ENCODE measurements at places on chromosomes 3 and 15. TPM values are rescaled to one million over a fixed set of nuclear protein-coding genes. Genes with fewer than 3 reads are reported as not detected.
A peak's percentile ranks its signal among the peaks of the same experiment; 100 is the strongest.

DNA sequence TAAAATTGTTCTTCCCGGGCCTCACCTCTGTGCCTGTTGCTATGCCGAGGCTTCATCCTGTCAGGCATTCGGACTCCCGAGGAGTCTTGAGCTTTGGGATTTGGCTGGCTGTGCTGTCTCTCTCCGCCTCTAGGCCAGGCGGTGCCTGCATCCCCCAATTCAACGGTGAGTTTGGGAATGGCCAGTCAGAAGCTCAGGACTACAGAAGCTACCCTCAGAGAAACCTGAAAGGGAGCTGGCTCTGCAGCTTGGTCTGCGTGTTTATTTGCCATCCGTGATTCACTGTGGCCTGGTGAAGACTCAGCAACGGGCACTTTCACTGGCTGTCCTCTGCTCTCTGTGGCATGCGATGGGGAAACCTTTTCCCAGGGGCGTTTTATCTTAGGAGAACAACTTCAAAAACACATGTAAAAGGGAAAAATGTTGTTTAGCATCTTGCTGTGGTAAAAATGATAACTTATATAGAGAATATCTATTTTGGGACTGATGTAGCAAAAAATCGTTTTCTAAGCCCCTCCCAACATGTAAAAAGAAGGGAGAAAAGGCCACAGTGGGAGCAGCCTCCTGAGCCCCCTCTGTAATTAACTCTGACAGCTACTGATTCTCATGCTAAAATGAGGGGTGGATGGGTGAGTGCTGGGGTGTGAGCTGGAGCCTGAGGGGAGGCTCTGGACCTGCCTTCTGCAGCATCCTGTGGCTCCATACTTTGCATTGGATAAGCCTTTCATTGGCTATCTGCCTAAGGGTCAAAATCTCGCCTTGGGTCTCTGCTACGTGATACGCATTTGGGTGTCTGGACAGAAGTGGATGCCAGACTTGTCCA is 103.4 kb upstream of the KLHL25 start:
- no peak for DNase-seq

PRSS50 gene
- total RNA-seq, result 0.16 TPM

DNA sequence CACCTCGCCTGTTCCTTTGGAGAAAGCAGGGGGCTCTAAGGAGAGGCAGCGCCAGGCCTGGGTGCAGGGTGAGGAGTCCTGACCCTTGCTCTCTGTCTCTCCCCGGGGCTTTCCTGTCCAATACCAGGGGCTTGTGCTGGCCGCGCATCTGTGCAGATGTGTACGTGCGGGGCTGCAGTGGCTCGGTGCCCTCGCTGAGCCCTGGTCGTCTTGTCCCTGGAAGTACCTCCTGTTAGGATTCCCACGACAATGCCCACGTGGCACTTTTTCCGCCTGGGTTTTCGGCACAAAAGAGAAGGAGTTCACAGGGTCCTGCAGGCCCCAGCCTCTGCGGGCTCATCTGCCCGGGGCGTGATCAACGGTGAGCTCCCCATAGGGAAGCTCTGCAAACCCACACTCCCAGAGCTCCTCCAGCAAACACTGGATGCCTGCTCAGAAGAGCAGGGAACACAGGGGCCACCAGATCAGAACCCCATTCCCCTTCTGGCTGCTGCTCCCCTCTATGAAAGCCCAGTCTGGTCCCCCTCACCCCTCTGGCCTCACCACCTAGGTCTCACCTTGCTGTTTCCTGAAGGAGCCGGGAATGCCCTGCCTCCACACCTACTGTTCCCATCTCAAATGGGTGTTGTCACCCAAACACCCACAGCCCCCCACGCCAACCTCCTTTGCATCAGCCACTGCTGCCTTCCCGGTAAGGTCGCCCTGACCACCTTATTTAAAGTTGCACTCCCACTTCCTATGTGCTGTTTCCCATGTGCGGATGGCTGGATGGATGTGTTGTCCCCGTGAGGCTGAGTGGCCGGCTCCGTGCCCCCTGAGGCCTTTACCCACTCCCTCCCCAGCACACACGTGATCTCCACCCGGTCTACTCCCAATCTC is 62.6 kb upstream of the PRR20G start:
- DNase-seq, result no peak

GRCh38 chr3:2523281-2523836 is 424.7 kb downstream of the CNTN4 start:
- DNase-seq, result no peak

DNA sequence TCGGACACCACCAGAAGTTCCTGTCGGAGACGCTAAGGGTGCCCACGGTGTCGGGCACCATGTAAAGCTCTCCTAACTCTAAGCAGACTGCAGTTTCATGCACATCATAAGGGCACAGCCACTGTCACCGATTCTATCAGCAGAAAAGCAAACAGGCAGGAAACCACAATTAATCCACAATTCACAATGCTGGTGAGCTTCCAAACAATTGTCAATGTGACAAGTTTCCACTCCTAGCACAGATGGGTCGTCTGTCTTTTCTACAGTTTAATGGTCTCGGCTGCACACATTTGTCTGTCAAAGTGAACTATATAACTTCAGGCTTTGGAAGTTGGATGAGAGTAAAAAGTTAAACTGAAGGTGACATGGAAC is 8.8 kb upstream of the OCA2 start:
- DNase-seq, result no peak

CYP11A1 gene
- 0.51 TPM for total RNA-seq

ADIPOQ gene
- total RNA-seq, result 8.2 TPM

NIPA2 gene
- 19.2 TPM for total RNA-seq

DNA sequence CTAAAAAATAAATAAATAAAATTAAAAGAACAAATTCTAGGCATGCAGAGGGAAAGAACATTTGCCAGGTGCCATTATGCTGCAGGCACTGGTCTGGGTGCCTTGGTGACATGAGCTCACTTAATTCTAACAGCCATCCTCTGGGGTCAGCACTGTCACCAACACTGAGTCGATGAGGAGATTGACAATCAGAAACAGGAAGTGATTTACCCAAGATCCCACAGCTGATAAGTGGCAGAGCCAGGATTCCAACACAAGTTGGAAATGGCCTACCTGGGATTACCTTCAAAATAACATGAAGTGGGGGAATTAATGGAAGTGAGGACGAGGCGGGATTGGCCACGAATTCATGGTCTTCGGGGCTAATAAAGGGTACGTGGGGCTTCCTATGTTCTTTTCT is 3.6 kb downstream of the PLIN1 start:
- no peak for DNase-seq

ADAMTS9 gene
- 15.4 TPM for total RNA-seq

DNA sequence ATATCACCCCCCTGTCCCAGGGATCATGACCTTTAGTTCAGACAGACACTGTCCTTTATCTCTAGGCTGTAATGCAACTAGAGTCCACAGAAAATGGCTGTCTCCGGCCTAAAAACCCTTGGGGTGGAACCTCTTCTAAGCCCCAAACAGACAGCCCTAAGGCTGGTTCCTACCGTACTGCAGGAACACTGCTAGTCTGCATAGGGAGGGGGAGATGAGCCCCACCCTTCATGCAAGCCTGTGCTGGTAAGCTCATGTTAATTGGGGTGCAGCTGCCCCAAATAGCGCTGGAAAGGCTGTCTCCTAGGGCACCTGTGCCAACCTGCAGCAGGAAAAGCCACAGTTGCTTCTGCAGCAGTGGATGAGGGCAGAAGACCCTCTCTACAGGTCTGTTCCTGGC is 252.1 kb upstream of the MDFIC2 start:
- no peak for DNase-seq

DNA sequence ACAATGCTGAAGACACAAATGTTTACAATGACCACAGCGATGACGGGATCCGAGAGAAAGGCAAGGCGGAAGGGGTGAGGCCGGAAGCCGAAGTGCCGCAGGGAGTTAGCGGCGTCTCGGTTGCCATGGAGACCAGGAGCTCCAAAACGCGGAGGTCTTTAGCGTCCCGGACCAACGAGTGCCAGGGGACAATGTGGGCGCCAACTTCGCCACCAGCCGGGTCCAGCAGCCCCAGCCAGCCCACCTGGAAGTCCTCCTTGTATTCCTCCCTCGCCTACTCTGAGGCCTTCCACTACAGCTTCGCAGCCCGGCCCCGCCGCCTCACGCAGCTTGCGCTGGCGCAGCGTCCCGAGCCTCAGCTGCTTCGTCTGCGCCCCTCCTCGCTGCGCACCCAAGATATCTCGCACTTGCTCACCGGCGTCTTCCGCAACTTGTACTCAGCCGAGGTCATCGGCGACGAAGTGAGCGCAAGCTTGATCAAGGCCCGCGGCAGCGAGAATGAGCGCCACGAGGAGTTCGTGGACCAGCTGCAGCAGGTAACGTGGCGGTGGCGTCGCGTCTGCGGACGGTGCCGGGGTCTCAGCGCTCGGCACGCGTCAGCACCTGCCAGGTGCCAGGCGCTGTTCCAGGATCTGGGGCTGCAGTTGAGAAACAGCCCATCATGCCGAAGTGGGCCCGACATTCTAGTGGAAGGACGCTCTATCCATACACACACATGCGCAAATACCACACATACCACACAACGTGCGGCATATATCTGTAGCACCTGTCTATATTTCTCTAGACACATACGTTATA is at the start of gene DLEC1:
TSS of gene DLEC1 (plus strand) at position 108 of the 798 bp plus-strand sequence. CDS start at position 126, 18 bp downstream.
- peak; percentile 87 for DNase-seq

PLCB2 gene
- 7.7 TPM for total RNA-seq

DNA sequence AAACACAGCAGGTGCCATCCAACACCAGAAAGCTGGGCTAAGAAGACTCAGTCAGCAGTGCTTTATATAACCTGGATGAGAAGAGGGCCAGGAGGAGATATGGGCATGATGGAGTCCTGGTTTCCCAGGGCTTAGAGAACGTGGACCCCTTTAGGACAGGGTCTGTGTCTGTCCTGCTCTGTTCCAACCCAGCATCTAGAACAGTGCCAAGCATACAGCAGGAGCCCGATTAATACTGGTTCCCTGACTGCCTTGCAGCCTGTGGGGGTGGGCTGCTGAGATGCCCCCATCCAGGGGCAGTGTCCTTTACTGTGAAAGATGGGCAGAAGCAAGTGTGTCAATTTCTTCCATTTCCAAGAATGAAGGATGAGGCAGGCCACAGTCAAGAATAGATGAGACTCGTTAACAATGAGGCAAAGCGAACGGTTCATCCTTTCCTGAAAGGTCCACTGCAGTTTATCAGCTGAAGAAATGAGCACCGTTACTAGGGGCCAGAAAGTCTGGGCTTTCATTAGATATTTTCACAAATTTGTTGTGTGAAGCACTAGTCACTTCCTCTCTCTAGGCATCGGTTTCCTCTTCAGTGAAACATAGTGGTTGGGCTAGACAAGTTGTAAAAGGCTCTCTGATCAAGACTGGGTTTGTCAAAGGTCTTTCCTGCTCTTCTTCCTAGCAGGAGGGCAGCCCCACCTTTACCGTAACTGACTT is 72.0 kb upstream of the HERC1 start:
- DNase-seq, result no peak

GRCh38 chr3:188068342-188068741 is 85.6 kb upstream of the LPP start:
- no peak for DNase-seq

C3orf80 gene
- total RNA-seq, result not detected

- no peak for DNase-seq
Measured at GRCh38 chr15:98889930-98890695, 117.5 kb downstream of the PGPEP1L start.

DNA sequence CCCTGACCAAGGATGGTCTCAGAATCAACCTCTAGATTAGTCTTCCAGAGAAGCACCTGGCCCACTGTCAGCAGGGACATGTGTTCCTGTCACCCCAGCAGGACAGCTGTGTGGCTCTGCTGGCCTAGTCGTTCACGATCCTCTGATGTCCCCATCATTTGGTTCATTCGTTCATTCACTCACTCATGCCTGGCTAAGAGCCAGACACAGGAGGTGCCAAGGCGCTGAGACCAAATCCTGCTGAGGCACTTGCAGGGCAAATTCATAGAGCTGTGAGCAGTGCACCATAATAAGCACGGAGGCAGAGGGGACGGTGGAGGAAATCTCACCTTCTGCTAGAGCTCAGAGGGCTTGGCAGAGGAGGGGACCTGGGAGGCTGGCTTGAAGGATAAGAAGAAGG is 49.9 kb upstream of the FGD5 start:
- peak; percentile 11 for DNase-seq

- DNase-seq, result no peak
Measured at GRCh38 chr3:179544981-179545645, 17.6 kb upstream of the ACTL6A start.

- DNase-seq, result peak; percentile 89
Measured at GRCh38 chr15:101445562-101446517, 43.7 kb downstream of the PCSK6 start.

- no peak for DNase-seq
Measured at GRCh38 chr3:128195369-128195768, 42.1 kb downstream of the EEFSEC start.

- DNase-seq, result no peak
Measured at GRCh38 chr15:26641144-26641543, 131.7 kb downstream of the GABRB3 start.

BBS4 gene
- total RNA-seq, result 11.5 TPM

- DNase-seq, result no peak
Measured at GRCh38 chr3:12841970-12842328, 584 bp upstream of the RPL32 start.

FETUB gene
- total RNA-seq, result not detected

- no peak for DNase-seq
Measured at GRCh38 chr3:148006508-148006907, 597.3 kb downstream of the ZIC1 start.

GRCh38 chr3:9412293-9412692 is 14.9 kb downstream of the SETD5 start:
- DNase-seq, result no peak

NANOGP8 gene
- total RNA-seq, result not detected

DNA sequence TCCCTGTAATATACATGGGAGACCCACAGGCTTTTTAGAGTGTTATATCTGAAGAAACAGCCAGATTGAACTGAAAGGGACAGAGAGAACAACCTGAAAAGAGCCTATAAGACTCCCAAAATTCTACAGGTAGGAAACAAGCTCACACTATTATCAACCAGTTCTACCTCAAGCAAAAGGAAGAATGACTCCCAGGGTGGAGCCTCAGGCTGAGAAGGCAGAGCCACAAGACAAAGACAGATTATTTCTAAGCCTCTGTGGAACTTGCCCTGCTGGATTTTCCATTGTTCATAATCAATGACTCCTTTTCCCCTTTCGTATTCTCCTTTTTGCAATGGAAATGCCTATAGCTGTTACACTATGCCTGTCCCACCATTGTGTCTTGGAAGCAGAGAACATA is 95.1 kb upstream of the LMCD1 start:
- DNase-seq, result no peak

CTDSPL2 gene
- 16.6 TPM for total RNA-seq

ZNF717 gene
- total RNA-seq, result 7.0 TPM

DNA sequence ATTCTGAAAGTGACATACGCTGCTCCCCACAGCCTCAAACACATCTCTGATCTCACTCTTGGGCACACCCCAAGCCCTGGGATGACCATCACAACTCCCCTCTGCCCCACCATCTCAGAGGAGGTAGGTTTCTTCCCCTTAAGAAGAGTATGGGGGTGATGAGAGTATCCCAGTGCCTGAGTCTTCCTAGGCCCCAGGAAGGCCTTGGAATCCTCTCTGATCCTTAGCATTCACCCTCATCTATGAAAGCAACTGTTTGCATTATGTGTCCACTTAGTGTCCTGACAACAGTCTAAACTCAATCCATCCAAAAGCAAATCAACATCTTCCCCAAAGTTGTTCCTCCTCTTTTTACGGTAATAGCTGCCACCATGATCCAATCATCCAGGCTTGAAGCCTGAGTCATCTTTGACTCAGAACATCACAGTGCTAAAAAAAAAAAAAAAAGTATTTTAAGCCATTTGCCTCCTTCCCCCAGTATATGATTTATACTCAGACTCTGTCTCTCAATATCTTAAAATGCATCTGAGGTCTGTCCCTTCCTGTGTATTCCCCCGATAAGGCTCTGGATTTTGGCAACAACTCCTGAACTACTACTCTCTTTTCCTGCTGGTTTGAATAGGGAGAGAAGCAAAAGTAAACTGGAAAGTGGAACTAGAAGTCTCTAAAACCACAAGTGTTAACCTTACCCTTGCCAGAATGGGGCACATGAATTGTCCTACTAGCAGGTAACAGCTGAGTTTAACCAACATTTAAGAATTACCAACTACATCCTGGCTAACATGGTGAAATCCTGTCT is 22.5 kb downstream of the POPDC2 start:
- no peak for DNase-seq

Data from Right ventricle myocardium superior (tissue), 1 donor.